ENCODE measurements at places on chromosomes 2 and 18. TPM values are rescaled to one million over a fixed set of nuclear protein-coding genes. Genes with fewer than 3 reads are reported as not detected.

SPRED2 gene
- 39.8 TPM for polyA plus RNA-seq

LBH gene
- polyA plus RNA-seq: 30.7 TPM

PROKR1 gene
- 1.7 TPM for polyA plus RNA-seq

LIMS3 gene
- 5.1 TPM for polyA plus RNA-seq

ST6GAL2 gene
- polyA plus RNA-seq: 4.8 TPM

CD207 gene
- 0.06 TPM for polyA plus RNA-seq

HK2 gene
- 6.7 TPM for polyA plus RNA-seq

PLEKHH2 gene
- polyA plus RNA-seq: 3.7 TPM

DNA sequence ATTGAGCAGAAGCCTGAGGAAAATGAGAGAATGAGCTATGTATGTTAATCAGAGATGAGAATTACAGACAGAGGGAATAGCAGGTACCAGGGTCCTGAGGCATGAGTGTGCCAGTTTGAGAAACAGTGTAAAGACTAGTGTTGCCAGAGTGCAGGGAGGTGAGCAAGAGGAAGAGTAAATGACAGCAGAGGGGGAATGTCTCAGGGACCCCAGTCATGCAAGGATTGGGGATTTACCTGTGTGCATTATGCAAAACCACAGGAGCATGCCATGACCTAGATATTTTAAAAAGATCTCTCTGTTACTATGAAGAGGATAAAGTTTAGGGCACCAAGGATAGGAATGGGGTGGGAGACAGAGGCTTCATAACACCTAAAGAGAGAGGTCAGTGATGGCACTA, 72.1 kb downstream of the TTC32 start:
- no peaks in the 10 kb centered on the region for H3K36me3 ChIP-seq
- H3K27ac ChIP-seq: no peak overlapping the region
- no peaks in the 10 kb centered on the region for H3K27me3 ChIP-seq
- no peak overlapping the region for H3K4me3 ChIP-seq

- peaks cover 9% of the 10 kb centered on the region for H3K4me1 ChIP-seq
- no peak overlapping the region for H3K27ac ChIP-seq
- no peak overlapping the region for H3K4me3 ChIP-seq
- peaks cover 4% of the 10 kb centered on the region for H3K36me3 ChIP-seq
- no peak for DNase-seq
Observed at GRCh38 chr2:168158586-168158985, 88.8 kb downstream of the STK39 start.

DNA sequence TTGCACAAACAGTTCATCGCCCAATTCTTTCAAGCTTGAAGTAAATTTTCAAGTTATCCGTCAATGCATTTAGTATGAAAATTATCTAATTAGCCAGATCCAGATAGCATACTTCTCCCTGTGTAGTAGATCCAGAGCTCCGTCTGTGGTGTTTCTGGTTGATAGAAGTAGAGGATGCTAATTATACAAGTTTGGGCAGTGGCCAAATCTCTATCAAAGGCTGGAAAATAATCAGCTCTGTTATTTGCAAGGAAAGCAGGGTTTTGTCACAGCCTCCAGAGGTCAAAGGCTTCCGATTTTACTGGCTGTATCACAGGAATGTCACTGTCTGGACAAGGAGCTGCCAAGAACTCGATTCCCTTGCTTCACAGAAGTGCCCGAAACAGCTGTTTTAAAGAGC, 28.6 kb downstream of the LRRC30 start:
- H3K4me3 ChIP-seq: no peak overlapping the region
- peak; percentile 43 for DNase-seq
- peaks cover 2% of the 10 kb centered on the region for H3K27me3 ChIP-seq
- no peak overlapping the region for H3K27ac ChIP-seq
- no peaks in the 10 kb centered on the region for H3K36me3 ChIP-seq

GRCh38 chr2:98697651-98698337, 33.1 kb downstream of the MGAT4A start:
- H3K27ac ChIP-seq: no peak overlapping the region
- peaks cover 9% of the 10 kb centered on the region for H3K4me1 ChIP-seq
- H3K27me3 ChIP-seq: no peaks in the 10 kb centered on the region
- no peak for DNase-seq
- no peak overlapping the region for H3K4me3 ChIP-seq

DNA sequence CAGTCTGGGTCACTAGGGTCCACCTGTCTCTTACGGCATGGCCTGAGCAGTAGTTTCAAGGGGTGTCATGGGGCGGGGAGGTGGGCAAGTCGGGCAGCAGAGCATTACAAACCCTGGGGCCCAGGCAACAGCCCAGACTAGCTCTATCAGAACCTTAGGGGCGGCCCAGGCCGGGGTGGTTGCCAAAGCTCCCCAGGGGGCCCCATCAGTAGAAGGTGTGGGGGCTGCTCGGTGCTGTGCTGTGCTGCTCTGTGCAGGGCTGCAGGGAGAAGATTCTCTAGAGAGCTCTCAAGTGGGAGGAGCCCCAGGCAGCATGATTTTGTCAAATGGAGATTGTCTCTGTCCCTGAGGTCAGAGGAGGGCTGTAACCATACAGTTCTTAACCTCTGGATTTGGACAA, 36.4 kb upstream of the SLC14A1 start:
- H3K36me3 ChIP-seq: no peaks in the 10 kb centered on the region
- no peak overlapping the region for H3K27ac ChIP-seq
- DNase-seq: no peak
- H3K4me3 ChIP-seq: no peak overlapping the region
- no peaks in the 10 kb centered on the region for H3K27me3 ChIP-seq

GRCh38 chr2:233271693-233272092, 20.2 kb downstream of the ATG16L1 start:
- no peaks in the 10 kb centered on the region for H3K27me3 ChIP-seq
- DNase-seq: no peak
- H3K36me3 ChIP-seq: peaks cover 67% of the 10 kb centered on the region
- H3K27ac ChIP-seq: no peak overlapping the region
- H3K4me3 ChIP-seq: no peak overlapping the region

DNA sequence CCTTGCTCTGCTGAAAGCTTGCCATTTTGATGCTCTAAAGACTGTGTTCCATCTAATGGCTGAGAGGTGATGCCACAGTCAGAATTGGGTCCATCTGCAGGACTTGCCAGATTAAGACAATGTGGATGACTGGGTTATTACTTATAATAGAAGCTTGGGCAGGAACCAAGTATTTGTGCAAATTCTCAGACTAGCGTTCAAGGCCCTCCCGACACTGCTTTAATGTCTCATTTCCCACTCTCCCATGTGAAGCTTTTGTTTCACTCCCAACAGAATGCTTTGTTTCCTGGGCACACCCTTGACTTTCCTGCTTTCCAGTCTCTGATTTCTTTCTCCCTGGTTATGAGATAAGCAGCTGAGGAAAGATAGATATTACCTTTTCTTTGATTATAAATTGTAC, 215.8 kb downstream of the KCNS3 start:
- no peak overlapping the region for H3K27ac ChIP-seq
- no peak for DNase-seq
- H3K4me1 ChIP-seq: peaks cover 6% of the 10 kb centered on the region
- no peak overlapping the region for H3K4me3 ChIP-seq
- H3K27me3 ChIP-seq: no peaks in the 10 kb centered on the region

DNA sequence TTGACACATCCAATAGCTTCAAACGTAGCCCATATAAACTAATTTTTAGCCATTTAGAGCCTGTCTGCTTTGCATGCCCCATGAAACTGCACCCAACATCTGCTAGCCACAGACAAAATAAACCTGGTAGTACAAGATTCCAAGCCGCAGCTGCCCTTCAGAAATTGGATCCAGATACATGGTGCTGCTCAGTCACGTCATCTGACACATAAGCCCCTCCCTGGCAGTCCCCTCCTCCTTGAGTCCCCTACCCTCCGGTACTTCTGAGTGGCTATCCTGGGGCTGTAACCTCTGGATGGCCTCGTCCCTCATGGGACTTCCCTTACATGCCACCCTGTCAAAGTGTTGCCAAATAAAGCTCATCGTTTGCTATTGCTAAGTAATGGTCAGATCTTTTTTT, 33.8 kb downstream of the PROC start:
- no peaks in the 10 kb centered on the region for H3K36me3 ChIP-seq
- H3K27ac ChIP-seq: no peak overlapping the region
- H3K27me3 ChIP-seq: no peaks in the 10 kb centered on the region
- no peak for DNase-seq
- H3K4me1 ChIP-seq: no peaks in the 10 kb centered on the region

- H3K4me1 ChIP-seq: peaks cover 57% of the 10 kb centered on the region
- H3K27ac ChIP-seq: peak overlapping the region; percentile 74
- DNase-seq: peak; percentile 45
- H3K4me3 ChIP-seq: no peak overlapping the region
- H3K36me3 ChIP-seq: peaks cover 21% of the 10 kb centered on the region
Observed at GRCh38 chr2:239199041-239199768, 201.6 kb downstream of the HDAC4 start.

- DNase-seq: no peak
- no peak overlapping the region for H3K4me3 ChIP-seq
- no peaks in the 10 kb centered on the region for H3K4me1 ChIP-seq
- H3K27me3 ChIP-seq: no peaks in the 10 kb centered on the region
- H3K27ac ChIP-seq: no peak overlapping the region
- no peaks in the 10 kb centered on the region for H3K36me3 ChIP-seq
Observed at GRCh38 chr18:62738639-62739038, 23.3 kb downstream of the PHLPP1 start.

DNA sequence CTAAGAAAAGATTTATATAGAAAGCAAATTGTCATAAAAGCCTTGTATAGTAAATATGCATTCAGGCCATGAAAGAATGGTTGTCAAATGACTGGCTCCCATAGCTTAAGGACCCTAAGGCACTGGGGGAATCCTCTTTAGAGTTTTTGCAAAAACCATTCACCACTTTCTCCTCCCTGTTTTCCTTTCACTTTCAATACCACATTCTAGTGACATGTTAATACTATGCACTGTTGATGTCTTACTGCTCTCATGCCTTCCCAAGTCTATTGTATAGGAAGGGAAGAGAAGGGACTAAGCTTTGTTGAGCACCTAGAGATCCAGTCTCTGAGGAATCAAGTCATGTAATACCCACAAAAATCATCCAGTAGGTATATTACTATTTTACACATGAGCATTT, 383.0 kb upstream of the LRRTM1 start:
- no peak overlapping the region for H3K27ac ChIP-seq
- no peaks in the 10 kb centered on the region for H3K36me3 ChIP-seq
- H3K4me3 ChIP-seq: no peak overlapping the region
- no peaks in the 10 kb centered on the region for H3K4me1 ChIP-seq
- H3K27me3 ChIP-seq: no peaks in the 10 kb centered on the region

- H3K36me3 ChIP-seq: no peaks in the 10 kb centered on the region
- H3K27me3 ChIP-seq: no peaks in the 10 kb centered on the region
- no peaks in the 10 kb centered on the region for H3K4me1 ChIP-seq
- no peak overlapping the region for H3K4me3 ChIP-seq
- DNase-seq: peak; percentile 66
Observed at GRCh38 chr2:237051861-237052260, 33.8 kb upstream of the COPS8 start.
